Daoy (cell line): ENCODE measurements at places on chromosomes 12 and 14. TPM values are rescaled to one million over a fixed set of nuclear protein-coding genes. Genes with fewer than 3 reads are reported as not detected.
A peak's percentile ranks its signal among the peaks of the same experiment; 100 is the strongest.

APOF gene
- total RNA-seq, result 0.40 TPM in 1 of 2 replicates, not detected in the other

IFNG gene
- total RNA-seq, result not detected in 2 replicates

GRCh38 chr14:61642614-61642982 is 52.7 kb upstream of the HIF1A start:
- DNase-seq, result no peak

- no peak for DNase-seq
Measured at GRCh38 chr12:71183018-71183417, 25.2 kb upstream of the TSPAN8 start.

GRCh38 chr12:58211211-58211610 is 269.8 kb downstream of the ATP23 start:
- no peak for DNase-seq

- DNase-seq, result no peak
Measured at GRCh38 chr14:89190765-89191513, 226.1 kb downstream of the FOXN3 start.

GRCh38 chr12:120126635-120127005 is 10.1 kb upstream of the RAB35 start:
- no peak for DNase-seq

DNA sequence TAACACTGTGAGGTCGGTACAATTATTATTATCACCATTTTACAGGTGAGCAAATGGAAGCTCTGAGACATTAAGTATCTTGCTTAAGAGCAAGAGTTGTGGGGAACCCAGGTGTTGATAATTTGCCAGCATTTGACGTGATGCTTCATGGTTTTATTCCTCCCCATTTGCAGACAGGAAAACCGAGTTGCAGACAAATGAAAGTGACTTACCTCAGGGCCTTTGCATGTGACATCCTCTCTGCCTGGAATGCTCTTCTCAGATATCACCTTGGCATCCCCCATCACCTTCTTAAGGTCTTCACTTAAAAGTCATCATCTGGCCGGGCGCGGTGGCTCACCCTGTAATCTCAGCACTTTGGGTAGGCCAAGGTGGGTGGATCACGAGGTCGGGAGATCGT is 21.0 kb upstream of the P2RX7 start:
- DNase-seq, result no peak

DNA sequence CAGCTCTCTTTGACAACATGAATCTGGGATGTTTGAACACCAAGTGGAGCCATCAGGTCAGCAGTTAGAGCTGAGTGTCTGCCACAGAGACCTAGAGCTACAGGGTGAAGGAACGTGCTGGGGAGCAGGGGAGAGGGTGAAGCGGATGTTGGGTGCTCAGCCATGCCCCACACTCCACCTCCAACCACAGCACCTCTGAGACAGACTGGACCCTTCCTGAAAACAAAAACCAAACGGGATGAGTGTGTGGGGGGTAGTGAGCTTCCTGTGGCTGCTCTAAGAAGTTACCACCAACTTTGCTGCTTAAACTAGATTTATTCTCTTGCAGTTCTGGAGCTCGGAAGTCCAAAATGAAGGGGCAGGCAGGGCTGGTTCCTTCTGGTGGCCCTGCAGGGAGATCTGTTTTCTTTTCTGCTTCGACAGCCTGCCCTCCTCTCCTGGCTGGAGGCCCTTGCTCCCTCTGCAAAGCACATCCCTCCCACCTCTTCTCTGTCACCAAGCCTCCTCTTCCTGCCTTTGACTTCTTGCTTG is 5.6 kb upstream of the GOLGA3 start:
- no peak for DNase-seq

DNA sequence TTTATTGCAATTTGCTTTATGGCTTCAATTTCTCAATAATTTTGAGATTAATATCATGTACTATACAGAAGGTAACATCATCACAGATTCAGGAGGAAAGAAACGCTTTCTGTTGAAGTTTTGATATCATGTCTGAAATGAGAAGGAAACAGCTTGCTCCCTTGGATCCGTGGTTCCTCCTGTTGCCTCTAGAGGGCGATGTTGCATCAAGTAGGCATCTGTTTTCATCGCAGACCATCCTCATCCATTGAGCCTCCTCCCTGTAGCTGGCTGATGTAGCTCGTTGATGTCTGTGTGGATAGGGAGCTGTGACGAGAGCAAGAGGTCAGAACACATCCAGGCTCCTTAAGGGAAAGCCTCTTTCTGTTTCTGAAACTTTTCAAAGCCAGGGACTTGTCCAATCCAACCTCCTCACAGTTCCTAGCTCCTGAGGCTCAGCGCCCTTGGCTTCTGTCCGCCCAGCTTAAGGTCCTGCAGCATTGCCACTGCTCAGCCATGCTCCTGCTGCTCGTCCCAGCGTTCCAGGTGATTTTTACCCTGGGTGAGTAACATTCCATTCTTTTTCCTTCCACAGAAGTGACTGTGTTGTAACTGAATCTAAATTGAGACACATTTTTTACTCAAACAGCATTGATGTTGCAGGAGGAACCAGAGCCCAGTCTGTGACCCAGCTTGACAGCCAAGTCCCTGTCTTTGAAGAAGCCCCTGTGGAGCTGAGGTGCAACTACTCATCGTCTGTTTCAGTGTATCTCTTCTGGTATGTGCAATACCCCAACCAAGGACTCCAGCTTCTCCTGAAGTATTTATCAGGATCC is 304.8 kb upstream of the OR4E1 start:
- peak; percentile 66 for DNase-seq
